Pons (tissue), 1 donor: ENCODE measurements at places on chromosomes 4 and X.
A peak's percentile ranks its signal among the peaks of the same experiment; 100 is the strongest.

DNA sequence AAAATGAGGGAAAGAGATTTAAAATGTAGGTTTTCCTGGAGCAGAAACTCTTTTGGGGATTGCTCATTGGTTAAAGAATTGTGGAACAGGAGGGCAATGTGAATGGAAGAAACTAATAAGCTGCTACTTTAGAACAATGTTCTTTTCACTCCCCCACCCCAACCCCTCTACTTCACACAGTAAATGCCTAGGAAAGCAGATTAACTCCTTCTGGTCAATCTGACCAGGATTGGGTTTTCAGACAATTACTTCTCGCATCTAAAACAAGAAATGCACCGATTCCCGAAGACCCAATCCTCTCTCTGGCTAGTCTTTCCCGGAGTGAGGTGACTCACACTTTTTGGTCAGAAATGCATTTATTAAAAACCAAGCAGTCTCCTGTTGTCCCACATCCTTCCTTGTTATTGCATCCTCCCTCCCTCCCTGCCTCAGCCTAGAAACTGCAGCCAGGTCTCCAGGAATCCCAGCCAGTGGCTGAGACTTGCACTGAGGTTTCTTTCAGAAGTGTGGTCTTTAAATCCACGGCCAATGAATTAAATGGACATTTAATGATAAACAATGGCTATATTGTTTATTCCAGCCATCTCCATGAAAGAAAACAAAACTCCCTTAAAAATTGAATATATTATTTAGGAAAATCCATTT lies 21.4 kb downstream of the MFAP3L start:
- no peak for DNase-seq

- DNase-seq, result no peak
Measured at GRCh38 chr4:52263607-52264006, 212.5 kb downstream of the SPATA18 start.

DNA sequence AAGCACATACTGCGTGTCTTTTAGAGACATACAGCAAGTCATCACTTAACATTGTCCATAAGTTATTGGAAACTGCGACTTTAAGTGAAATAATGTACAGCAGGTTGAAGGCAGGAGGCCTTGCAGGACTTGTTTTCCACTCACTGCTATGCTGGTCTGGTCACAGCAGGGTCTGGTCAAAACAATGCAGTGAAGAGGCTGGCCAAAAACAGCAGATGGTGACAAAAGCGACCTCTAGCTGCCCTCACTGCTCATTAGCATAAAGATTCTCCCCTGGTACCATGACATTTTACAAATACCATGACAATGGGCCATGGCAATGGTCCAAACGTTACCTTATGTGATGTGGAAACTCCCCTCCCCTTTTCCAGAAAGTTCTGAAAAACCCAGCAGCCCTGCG lies 1283.6 kb downstream of the FSTL5 start:
- DNase-seq, result no peak

GRCh38 chrX:46587158-46587557 lies 13.6 kb downstream of the CHST7 start:
- DNase-seq, result no peak

DNA sequence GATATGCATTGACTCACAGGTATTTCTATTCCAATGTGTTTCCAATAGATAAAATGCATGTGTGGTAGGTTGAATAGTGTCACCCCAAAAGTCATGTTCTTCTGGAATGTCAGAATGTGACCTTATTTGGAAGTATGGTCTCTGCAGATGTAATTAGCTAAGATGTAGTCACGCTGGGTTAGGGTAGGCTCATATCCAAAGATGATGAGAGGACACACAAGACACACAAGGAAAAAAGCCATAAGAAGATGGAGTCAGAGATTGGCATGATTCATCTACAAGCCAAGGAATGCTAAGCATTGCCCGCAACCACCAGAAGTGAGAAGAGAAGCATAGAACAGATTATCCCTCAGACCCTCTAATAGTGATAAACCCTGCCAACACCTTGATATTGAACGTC lies 17.5 kb downstream of the ZNF330 start:
- DNase-seq, result no peak

- no peak for DNase-seq
Measured at GRCh38 chr4:123236606-123237005, 160.0 kb upstream of the SPRY1 start.

- DNase-seq, result no peak
Measured at GRCh38 chr4:10115271-10115796, 1.3 kb downstream of the WDR1 start.

DNA sequence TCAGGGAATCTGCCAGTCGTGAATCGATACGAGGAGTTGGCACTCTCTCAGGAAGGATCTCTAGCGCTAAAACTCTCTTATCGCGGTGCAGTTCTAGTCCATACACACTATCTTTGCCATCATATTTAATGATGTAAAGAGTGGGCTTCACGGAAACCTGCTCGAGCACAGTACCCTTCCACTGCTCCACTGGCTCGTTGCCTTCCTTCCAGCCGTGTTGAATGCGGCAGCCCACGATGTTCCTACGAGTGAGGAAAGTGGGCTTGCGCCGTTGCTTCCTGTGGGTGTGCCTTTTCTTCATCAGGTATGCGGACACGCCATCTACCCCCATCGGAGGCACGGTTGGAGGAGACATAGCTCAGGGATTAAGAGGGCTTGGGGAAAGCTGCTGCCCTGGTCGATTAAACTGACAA lies 661 bp downstream of the SPIN4 start:
- DNase-seq, result peak; percentile 23

- DNase-seq, result no peak
Measured at GRCh38 chr4:159395693-159396092, 292.8 kb downstream of the RAPGEF2 start.

DNA sequence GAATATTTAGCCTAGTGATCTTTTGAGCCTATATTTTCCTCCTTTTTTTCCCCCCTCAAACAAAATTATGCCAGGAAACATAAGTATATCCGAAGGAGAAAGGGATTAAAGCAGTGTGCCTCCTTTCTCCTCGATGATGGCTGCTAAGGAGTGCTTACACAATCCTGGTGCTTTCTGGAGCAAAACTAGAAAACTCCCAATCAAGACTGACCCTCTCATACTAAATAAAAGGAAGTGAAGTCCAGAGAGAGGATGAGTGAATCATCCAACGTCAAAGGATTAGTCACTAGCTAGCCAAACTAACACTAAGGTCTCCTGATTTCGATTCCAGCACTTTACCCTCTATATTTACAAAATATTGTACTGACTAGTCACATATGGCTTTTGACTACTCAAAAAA lies 146.8 kb downstream of the PPP3CA start:
- no peak for DNase-seq

DNA sequence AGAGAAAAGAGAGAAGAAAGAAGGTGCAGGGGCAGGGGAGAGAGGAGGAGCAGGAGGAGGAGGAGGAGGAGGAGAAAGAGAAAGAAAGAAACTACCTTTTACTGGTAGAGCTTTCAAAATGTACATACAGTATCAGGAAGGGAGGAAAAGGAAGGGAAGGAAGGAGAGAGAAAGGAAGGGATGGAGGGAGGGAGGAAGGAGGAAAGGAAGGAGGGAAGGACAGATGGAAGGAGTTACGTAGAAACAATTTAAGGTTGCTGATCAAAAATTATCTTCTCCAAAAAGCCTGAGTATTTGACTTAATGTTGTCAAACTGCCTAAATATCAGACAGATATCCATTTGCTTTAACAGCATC lies 13.4 kb downstream of the TBC1D9 start:
- no peak for DNase-seq

- no peak for DNase-seq
Measured at GRCh38 chr4:84796394-84796793, 170.1 kb downstream of the WDFY3 start.

GRCh38 chrX:71081330-71082123 lies 13.4 kb upstream of the SNX12 start:
- no peak for DNase-seq

DNA sequence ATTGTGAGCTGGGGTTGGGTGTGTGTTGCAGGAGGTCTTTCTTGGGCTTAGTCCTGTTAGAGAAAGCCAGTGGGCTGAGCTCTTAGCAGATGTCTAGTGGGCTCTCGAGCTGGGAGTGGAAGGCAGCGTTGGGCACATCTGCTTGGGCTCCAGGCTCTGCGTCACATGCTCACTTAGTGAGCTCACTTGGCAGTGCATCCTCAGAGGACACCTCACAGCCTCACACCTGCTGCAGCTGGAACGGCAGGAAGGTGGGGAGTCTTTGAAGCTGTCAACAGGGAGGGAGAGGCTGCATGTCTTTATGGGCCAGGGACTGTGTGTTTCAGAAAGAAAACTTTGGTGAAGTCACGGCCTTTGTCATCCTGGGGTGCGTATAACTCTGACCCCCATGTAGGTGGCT lies 82.2 kb downstream of the PSAPL1 start:
- DNase-seq, result no peak

- DNase-seq, result no peak
Measured at GRCh38 chrX:25198253-25198652, 182.5 kb upstream of the ARX start.

DNA sequence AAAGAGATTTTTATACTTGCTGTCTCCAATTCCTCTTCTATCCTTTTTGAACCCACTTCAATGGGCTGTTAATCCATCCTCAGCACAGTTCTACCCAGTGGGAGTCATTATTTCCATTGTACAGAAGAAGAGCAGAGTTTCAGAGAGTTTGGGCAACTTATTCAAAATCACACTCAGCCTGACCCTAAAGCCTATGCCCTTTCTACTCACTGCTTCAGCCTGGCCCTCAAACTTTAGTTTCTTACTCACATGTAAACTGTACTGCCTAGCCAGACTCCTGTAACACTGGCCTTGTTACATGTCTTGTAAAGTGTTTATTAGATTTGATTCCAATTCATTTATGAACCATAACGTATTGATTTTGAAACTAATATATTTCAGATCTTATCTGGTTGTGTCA lies 25.1 kb upstream of the USO1 start:
- no peak for DNase-seq

GRCh38 chrX:36160081-36160480 lies 240.5 kb downstream of the CFAP47 start:
- no peak for DNase-seq

- DNase-seq, result no peak
Measured at GRCh38 chrX:19760841-19761512, 126.4 kb downstream of the SH3KBP1 start.

- no peak for DNase-seq
Measured at GRCh38 chr4:41303372-41304118, 46.8 kb downstream of the UCHL1 start.

- DNase-seq, result no peak
Measured at GRCh38 chr4:35562861-35563260, 681.5 kb downstream of the ARAP2 start.

GRCh38 chr4:174495626-174496025 lies 26.7 kb downstream of the HPGD start:
- DNase-seq, result no peak

GRCh38 chr4:179040259-179040658 lies 1598.0 kb upstream of the AGA start:
- no peak for DNase-seq

DNA sequence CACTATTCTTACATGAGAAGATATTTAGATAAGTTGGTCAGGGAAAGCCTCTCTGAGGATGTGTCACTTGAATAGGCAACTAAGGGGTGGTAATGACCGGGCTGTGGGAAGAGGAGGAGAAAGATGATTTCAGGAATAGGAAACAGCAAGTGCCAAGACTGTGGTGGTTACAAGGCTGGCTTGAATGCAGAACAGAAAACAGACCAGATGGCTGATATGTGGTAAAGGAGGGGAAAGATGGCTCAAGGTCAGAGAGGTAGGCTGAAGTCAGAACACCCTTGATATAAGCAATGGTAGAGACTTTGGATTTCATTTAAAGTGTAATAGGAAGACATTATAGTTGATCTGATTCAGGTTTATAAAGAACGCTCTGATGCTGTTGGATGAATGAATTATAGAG lies 15.0 kb downstream of the TLR7 start:
- DNase-seq, result no peak

- DNase-seq, result no peak
Measured at GRCh38 chr4:8727131-8727530, 134.6 kb downstream of the CPZ start.

GRCh38 chr4:8225706-8226443 lies 26.8 kb downstream of the SH3TC1 start:
- no peak for DNase-seq

DNA sequence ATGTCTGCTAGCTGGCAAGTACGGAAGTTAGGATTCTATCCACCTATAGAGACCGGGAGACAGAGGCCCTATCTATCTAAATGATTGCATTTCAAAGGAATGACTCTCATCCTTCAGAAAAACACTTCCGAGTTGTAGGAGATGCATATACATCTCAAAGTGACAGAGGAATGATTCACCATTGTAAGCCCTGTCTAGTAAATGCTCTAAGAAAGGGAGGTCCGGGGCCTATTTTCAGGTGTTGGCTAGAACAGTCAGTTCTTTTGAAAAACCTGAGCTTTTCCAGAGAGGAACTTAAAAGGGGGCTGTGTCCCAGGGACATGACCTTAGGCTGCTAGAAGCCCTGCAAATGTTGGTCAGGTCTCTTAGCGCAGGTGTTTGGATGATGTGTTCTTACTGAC lies 262.9 kb upstream of the IL1RAPL1 start:
- DNase-seq, result no peak

GRCh38 chrX:49249616-49250015 lies 14.3 kb downstream of the CCDC22 start:
- DNase-seq, result no peak

GRCh38 chr4:47084111-47084510 lies 52.7 kb downstream of the GABRB1 start:
- no peak for DNase-seq

DNA sequence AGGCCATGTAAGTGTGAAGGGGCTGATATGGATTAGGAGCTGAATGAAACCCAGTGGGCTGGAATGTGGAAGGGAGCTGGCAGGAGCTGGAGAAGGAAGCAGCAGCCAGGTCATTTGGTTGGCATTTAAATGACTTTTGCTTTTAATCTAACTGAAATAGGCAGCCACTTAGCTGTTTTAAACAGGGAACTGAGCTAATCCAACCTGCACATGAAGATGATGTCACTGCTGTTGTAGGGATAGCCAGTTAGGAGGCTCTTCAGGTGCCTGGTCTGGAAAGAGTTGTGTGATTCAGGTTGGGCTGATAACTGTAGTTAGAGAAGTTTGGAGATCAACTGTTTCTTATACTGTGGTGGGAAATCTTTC lies 122.4 kb downstream of the PALLD start:
- no peak for DNase-seq

- no peak for DNase-seq
Measured at GRCh38 chr4:88070031-88070430, 62.6 kb downstream of the PKD2 start.

GRCh38 chr4:81197864-81198524 lies 17.0 kb downstream of the PRKG2 start:
- DNase-seq, result no peak

DNA sequence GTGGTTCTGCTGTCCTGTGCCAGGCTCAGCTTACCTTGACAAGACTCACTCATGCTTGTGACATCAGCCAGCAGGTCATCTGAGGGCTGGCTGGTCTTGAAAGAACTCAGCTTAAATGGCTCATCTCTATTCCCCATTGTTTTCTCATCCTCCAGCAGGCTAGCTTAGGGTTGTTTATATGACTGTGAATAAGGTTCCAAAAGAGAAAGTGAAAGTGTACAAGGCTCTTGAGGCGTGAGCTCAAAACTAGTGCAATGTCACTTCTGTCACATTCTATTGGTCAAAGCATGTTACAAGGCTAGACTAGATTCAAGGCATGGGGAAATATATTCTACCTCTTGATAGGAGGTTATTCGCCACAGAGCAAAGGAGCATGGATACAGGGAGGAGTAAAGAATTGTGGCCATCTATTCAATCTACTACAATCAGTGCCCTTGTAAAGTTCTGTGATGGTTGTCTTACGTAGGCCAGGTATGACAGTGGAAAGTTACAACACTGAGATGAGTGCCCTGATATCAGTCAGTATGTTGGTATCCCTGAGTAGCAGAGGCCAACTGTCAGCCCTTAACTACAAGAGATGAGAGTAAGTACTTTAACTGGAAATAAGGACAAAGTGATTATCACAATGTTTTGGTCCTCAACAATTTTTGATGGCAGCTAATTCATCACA lies 19.8 kb upstream of the TMLHE start:
- no peak for DNase-seq
